HT1080 (cell line): ENCODE measurements at places on chromosomes 3 and 15. TPM values are rescaled to one million over a fixed set of nuclear protein-coding genes. Genes with fewer than 3 reads are reported as not detected.

The CCDC39 gene
- total RNA-seq = 0.03 and 0.05 TPM in 2 replicates

The MASP1 gene
- total RNA-seq = 1.3 TPM in 1 of 2 replicates, not detected in the other

The CMTM6 gene
- 63.6 and 90.6 TPM in 2 replicates for total RNA-seq

The HRH1 gene
- 16.1 and 16.7 TPM in 2 replicates for total RNA-seq

The LRTM1 gene
- total RNA-seq = not detected in 2 replicates

The TGFBR2 gene
- total RNA-seq = 76.6 and 98.3 TPM in 2 replicates

The PROK2 gene
- not detected in 2 replicates for total RNA-seq

The PRSS50 gene
- total RNA-seq = not detected in 2 replicates

The SEC11A gene
- 175 and 185 TPM in 2 replicates for total RNA-seq

The TMEM41A gene
- total RNA-seq = 20.0 and 23.9 TPM in 2 replicates

The POPDC2 gene
- 0.37 and 0.39 TPM in 2 replicates for total RNA-seq

The TMPRSS7 gene
- 0.10 TPM in 2 replicates for total RNA-seq

The FBXL22 gene
- 0.60 and 1.9 TPM in 2 replicates for total RNA-seq

The CSPG4 gene
- total RNA-seq = 15.4 and 16.9 TPM in 2 replicates

The BCL2A1 gene
- total RNA-seq = 6.7 and 7.9 TPM in 2 replicates

The MYO1E gene
- 20.2 and 32.0 TPM in 2 replicates for total RNA-seq

The CDHR4 gene
- total RNA-seq = not detected in 2 replicates

The CADPS gene
- 0.03 and 0.18 TPM in 2 replicates for total RNA-seq

The TBCCD1 gene
- 21.8 and 28.3 TPM in 2 replicates for total RNA-seq

The SPINK8 gene
- total RNA-seq = not detected in 2 replicates

The MED12L gene
- 1.5 and 2.0 TPM in 2 replicates for total RNA-seq

The MAP6D1 gene
- total RNA-seq = 1.9 and 8.0 TPM in 2 replicates

The MEX3B gene
- 1.9 and 2.4 TPM in 2 replicates for total RNA-seq

The RBPMS2 gene
- total RNA-seq = 0.14 TPM in 1 of 2 replicates, not detected in the other

The STAB1 gene
- not detected in 2 replicates for total RNA-seq

The ITIH1 gene
- not detected in 2 replicates for total RNA-seq

The SMCO1 gene
- 0.14 TPM in 1 of 2 replicates, not detected in the other for total RNA-seq

The UPK1B gene
- 0.03 TPM in 1 of 2 replicates, not detected in the other for total RNA-seq

The SYNPR gene
- total RNA-seq = not detected in 2 replicates

The SKOR1 gene
- not detected in 2 replicates for total RNA-seq

The GABRG3 gene
- 0.13 and 0.56 TPM in 2 replicates for total RNA-seq

The AMOTL2 gene
- 197 and 213 TPM in 2 replicates for total RNA-seq

The CCRL2 gene
- 2.6 and 3.7 TPM in 2 replicates for total RNA-seq

The CLDN1 gene
- 0.20 and 0.37 TPM in 2 replicates for total RNA-seq

The SNURF gene
- total RNA-seq = 5.8 and 6.7 TPM in 2 replicates

The HEMK1 gene
- total RNA-seq = 14.0 and 14.9 TPM in 2 replicates

The IL16 gene
- 0.03 and 0.50 TPM in 2 replicates for total RNA-seq

The SH2D7 gene
- not detected in 2 replicates for total RNA-seq

The AQP9 gene
- not detected in 2 replicates for total RNA-seq

The CCDC51 gene
- total RNA-seq = 53.4 and 69.9 TPM in 2 replicates

The SPATA12 gene
- total RNA-seq = 0.80 and 1.6 TPM in 2 replicates

The CPN2 gene
- not detected in 2 replicates for total RNA-seq

The PLA2G4D gene
- not detected in 2 replicates for total RNA-seq

The OR5K2 gene
- not detected in 2 replicates for total RNA-seq
